Stimulated activated CD4-positive, alpha-beta T cell treated with anti-CD3 and anti-CD28 coated beads, Interleukin-12 subunit alpha, Interleukin-12 subunit beta, amount 100 ng/mL, for 48 hours (primary cell): ENCODE measurements at places on chromosomes 5 and 9.
A peak's percentile ranks its signal among the peaks of the same experiment; 100 is the strongest.

DNA sequence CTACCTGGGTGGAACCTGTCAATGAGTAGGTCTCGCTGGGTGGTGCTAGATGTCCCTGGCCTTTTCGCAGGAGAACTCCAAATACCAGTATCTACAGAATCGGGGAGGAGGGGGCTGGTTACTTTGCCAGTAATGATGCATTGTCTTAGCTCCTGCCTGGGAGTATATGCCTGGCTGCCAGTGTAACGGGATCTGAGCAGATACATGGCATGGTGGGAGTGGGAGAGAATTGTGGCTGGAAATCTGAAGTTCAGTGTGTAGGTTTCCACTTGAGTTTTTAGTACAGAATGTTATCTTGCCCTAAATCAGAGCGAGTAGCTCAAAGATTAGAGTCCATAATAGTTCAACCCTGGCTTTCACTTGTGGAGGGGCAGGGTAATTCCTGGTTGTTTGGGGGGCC, 38.0 kb upstream of the FANCC start:
- DNase-seq = no peak

DNA sequence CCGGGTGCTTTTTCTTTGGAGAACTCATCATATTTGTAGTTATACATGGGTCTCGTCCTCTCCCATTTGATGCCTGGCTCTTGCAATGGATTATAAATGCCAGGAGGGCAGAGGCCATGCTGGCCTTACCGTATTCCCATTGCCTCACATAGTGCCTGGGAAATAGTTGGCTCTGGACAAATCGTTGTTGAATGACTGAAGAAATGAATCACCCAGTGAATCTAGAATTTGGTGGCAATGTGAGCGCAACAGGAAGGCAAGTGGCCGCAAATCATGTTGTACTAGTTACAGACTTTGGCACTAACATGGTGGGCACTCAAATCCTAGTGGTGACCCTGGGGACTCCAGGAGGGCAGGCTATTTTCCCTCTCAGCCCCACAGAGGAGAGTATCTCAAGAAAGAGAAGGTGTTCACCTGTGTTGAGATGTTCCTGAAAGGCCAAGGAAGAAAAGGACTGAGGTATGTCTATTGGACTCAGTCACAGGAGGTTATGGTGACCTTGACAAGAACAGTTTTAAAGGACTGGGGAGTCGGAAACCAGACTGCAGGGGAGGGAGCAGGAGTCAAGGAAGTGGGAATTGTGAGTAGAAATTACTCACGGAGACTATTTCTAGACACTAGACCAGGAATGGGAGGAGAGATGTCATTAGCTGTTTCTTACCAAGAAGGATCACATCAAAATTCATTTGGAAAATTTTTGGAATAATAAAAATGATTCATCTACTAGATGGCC, 61.7 kb upstream of the COL15A1 start:
- DNase-seq = no peak

DNA sequence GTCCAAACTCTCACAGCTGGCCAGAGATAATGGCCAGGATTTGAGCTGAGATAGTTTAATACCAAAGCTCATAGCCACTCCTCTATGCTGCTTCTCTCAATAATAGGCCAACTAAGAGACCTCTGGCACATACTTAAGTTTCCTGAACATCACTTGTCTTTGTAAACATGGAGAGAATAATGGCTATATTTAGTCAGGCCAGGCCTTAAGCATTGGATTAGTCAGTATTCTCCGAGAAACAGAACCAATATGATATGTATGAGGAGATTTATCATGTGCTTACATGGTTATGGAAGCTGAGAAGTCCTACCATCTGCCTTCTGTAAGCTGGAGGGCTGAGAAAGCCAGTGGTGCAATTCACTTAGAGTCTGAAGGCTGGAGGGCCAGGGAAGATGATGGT, 45.4 kb downstream of the CFAP95 start:
- DNase-seq = no peak

DNA sequence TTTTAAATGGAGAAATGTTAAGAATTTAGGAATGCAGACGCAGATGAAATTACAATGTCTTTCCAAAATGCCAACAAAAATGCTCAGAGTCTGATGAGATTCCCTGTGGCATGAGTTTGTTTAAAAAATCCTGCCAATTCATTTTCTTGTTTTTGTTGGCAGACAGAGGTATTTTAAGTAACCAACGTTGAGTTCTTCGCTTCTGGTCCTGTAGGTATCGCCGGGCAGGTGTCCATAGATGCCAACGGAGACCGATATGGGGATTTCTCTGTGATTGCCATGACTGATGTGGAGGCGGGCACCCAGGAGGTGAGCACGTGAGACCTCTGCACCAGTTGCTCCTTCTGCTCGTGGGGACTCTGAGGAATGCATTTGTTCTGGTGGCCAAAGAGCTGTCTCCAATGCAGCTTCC, 69.4 kb downstream of the NPR3 start:
- DNase-seq = no peak

GRCh38 chr5:159458217-159458711, 128.0 kb upstream of the IL12B start:
- peak; percentile 32 for DNase-seq

GRCh38 chr5:56110646-56111403, 116.1 kb upstream of the IL6ST start:
- DNase-seq = no peak

GRCh38 chr9:17882688-17883594, 304.1 kb downstream of the SH3GL2 start:
- no peak for DNase-seq

DNA sequence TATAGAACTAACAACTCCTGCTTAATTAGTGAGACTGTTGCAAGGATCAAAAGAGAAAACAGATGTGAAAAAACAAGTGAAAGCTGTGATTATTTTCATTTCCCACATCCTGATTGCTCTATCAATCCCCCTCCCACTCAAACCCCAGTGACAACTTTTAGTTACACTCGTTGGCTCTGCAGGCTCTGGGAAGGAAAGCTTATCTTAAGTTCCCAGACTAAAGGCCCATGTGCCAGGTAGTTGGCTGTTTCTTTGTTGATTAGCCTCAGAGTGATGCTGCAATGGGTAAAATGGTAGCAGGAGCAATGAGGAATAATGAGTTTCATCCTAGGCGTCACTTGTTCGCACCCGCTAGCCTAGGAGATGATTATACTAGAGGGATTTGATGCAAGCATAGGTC, 133.3 kb upstream of the IFNE start:
- DNase-seq = no peak

- DNase-seq = no peak
These were observed 167.3 kb downstream of the TRPM3 start for GRCh38 chr9:70954126-70954525.

DNA sequence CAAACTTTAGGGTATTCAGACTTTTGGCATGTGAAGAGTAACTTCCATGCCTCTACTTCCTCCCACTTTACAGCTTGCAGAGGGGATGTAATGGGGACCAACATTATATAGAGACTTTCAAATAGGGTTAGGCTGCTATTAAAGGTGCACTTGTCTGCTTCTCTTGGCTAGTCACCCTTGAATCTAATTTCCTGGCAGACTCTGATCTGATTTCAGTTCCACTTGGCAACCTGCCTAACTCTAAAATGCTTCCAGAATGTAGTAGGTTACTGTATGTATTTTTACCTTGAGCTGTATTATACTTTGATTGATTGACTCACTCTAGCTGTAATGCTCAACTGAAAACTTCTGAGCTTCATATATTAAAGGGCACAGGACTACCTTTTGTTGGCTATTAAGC, 693.4 kb downstream of the KCTD16 start:
- DNase-seq = no peak

GRCh38 chr9:1353291-1353690, 303.1 kb downstream of the DMRT2 start:
- no peak for DNase-seq

- no peak for DNase-seq
These were observed 177.1 kb downstream of the GAPVD1 start for GRCh38 chr9:125438506-125439433.

- no peak for DNase-seq
These were observed 12.0 kb downstream of the PRRX2 start for GRCh38 chr9:129677456-129677855.

- DNase-seq = no peak
These were observed 22.2 kb upstream of the CEP78 start for GRCh38 chr9:78213712-78214111.

DNA sequence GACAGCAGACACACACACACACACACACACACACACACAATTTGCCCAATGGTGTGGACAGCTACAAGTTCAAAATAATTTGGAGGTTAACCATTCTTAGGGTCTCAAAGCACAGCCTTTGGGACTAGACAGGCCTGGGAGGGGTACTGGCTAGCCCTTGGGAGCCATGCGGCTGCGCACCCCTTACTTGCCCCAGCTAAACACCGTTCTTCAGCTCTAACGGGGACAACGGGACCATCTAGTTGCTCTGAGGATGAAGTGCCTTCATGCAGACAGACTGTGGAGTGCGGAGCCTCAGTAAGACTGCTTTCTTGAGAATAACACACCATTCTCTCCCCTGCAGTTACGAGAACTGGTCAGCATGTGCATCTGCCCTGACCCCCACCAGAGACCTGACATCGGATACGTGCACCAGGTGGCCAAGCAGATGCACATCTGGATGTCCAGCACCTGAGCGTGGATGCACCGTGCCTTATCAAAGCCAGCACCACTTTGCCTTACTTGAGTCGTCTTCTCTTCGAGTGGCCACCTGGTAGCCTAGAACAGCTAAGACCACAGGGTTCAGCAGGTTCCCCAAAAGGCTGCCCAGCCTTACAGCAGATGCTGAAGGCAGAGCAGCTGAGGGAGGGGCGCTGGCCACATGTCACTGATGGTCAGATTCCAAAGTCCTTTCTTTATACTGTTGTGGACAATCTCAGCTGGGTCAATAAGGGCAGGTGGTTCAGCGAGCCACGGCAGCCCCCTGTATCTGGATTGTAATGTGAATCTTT, 64.6 kb downstream of the PSMB7 start:
- DNase-seq = no peak

DNA sequence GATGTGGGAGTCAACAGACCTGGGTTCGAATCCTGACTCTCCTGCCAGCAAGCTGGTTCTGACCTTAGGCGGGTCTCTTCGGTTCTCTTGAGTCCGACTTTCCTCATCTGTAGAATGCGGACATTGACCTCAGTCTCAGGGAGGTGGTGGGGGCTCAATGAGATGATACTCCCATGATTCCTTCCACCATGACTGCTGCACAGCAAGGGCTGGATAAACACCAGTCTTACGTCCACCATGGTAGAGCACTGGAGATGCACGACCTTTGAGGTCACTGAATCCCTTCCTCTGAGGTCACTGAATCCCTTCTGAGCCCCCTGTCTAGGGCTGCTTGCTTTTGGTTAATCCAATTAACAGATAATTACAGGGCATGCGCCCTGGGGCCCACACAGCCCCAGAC, 12.5 kb upstream of the SMIM23 start:
- no peak for DNase-seq

GRCh38 chr5:12615141-12615820, 711.0 kb upstream of the CTNND2 start:
- DNase-seq = no peak

- no peak for DNase-seq
These were observed 2.7 kb downstream of the NRG2 start for GRCh38 chr5:140040358-140040757.

GRCh38 chr9:110999379-110999778, 38.9 kb downstream of the LPAR1 start:
- no peak for DNase-seq

DNA sequence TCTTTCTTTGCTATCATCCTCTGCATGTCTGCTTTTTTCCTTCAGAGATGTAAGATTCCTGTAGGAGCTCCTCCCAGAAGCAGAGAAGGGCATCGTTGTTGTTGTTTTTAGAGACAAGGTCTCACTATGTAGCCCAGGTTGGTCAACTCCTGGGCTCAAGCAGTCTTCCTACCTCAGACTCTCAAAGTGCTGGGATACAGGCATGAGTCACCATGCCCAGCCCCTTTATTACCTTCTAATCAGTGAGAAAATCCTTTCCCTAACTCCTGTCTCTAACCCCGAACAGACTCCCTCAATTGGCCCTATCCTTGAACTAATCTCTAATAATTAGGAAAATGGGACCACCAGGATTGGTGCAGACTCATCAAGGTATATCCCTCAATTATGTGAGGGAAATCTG, 64.4 kb downstream of the GALNT10 start:
- DNase-seq = no peak

DNA sequence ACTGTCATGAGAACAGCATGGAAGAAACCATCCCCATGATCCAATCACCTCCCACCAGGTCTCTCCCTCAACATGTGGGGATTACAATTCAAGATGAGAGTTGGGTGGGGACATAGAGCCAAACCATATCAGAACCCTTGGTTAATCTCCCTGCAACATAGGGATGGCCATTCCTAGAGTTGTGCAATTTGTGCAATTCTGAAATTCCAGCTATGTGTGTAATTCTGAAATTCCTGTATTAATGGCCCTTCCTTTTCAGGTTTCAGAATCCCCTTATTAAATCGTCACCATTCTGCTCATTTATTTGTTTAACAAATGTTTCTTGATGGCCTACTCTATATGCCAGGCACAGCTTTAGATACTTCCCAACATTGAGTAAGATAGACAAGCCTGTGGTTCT, 282.6 kb downstream of the SMARCA2 start:
- DNase-seq = no peak

DNA sequence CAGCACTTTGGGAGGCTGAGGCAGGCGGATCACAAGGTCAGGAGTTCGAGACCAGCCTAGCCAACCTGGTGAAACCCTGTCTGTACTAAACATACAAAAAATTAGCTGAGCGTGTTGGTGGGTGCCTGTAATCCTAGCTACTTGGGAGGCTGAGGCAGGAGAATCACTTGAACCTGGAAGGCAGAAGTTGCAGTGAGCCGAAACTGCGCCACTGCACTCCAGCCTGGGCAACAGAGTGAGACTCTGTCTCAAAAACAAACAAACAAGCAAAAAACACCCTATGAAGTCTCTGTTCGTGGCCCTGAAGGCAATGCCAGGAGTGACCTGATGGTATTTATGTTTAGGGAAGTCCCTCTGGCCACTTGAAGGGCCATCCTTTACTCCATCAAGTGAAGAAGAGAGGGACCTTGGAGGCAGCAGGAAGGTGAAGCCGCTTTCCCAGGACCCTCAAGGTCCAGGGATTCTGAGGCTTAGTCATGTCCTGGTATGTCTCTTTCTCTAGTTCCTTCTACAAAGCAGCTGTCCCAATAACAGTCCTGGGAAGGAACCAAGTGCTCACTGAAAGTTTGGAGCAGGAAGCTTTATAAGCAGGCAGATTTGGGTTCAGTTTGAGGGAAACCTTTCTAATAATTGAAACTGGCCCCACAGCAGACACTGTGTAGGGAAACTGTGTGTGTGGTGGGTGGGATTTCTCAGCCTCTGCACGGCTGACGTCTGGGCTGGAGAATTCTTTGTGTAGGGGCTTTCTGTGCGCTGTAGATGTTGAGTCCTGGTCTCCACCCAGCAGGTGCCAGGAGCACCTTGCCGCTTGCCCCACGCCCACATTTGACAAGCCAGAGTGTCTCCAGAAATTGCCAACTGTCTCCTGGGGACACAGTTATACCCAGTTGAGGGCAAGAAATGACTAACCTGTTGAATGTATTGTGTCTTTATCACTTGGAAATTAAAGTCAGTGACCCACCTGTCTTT, 12.5 kb downstream of the PHF2 start:
- DNase-seq = no peak

GRCh38 chr5:58266402-58266801, 193.5 kb downstream of the PLK2 start:
- DNase-seq = no peak

GRCh38 chr5:60888359-60889061, 44.4 kb upstream of the ELOVL7 start:
- DNase-seq = no peak

- DNase-seq = no peak
These were observed 23.3 kb downstream of the TNFSF8 start for GRCh38 chr9:114906922-114907571.
